Tracheal epithelial cell (primary cell): ENCODE measurements at places on chromosomes 16 and 17. TPM values are rescaled to one million over a fixed set of nuclear protein-coding genes. Genes with fewer than 3 reads are reported as not detected.

Gene CALB2
- total RNA-seq: 0.48 and 2.1 TPM in 2 replicates

Gene KCNH4
- 0.21 TPM in 1 of 2 replicates, not detected in the other for total RNA-seq

Gene PLA2G10
- 0.64 TPM in 1 of 2 replicates, not detected in the other for total RNA-seq

Gene ORC6
- 1.7 and 2.4 TPM in 2 replicates for total RNA-seq

Gene BCL6B
- under 0.01 TPM in 2 replicates for total RNA-seq

Gene PRM1
- total RNA-seq: not detected in 2 replicates

Gene IRX6
- total RNA-seq: not detected in 2 replicates

Gene JUP
- 606 and 732 TPM in 2 replicates for total RNA-seq

Gene TRIM72
- not detected in 2 replicates for total RNA-seq

Gene HOXB6
- 0.21 and 3.4 TPM in 2 replicates for total RNA-seq

Gene GCGR
- not detected in 2 replicates for total RNA-seq
